ENCODE measurements at places on chromosomes 1 and 21. TPM values are rescaled to one million over a fixed set of nuclear protein-coding genes. Genes with fewer than 3 reads are reported as not detected.

The MMP23B gene
- total RNA-seq = 12.9 TPM

The ZYG11A gene
- total RNA-seq = 1.1 TPM

The INSRR gene
- total RNA-seq = not detected

The TCP10L gene
- not detected for total RNA-seq

The PPIAL4G gene
- not detected for total RNA-seq

The SPTA1 gene
- total RNA-seq = not detected

The DNASE2B gene
- not detected for total RNA-seq

The C1orf146 gene
- total RNA-seq = not detected

The KRTAP20-3 gene
- total RNA-seq = not detected

The TNNI3K gene
- not detected for total RNA-seq

The FAM229A gene
- 1.8 TPM for total RNA-seq

The OR10J1 gene
- total RNA-seq = not detected

The PGBD2 gene
- total RNA-seq = 6.0 TPM

The TGFBR3 gene
- 56.9 TPM for total RNA-seq

The TMPRSS15 gene
- not detected for total RNA-seq

The UBE2U gene
- total RNA-seq = 0.29 TPM

The BRDT gene
- 2.1 TPM for total RNA-seq

The VANGL1 gene
- total RNA-seq = 13.3 TPM
